ENCODE measurements at places on chromosomes 12 and 14.

GRCh38 chr12:111408686-111409402 lies 3.1 kb downstream of the SH2B3 start:
- no peak for DNase-seq

DNA sequence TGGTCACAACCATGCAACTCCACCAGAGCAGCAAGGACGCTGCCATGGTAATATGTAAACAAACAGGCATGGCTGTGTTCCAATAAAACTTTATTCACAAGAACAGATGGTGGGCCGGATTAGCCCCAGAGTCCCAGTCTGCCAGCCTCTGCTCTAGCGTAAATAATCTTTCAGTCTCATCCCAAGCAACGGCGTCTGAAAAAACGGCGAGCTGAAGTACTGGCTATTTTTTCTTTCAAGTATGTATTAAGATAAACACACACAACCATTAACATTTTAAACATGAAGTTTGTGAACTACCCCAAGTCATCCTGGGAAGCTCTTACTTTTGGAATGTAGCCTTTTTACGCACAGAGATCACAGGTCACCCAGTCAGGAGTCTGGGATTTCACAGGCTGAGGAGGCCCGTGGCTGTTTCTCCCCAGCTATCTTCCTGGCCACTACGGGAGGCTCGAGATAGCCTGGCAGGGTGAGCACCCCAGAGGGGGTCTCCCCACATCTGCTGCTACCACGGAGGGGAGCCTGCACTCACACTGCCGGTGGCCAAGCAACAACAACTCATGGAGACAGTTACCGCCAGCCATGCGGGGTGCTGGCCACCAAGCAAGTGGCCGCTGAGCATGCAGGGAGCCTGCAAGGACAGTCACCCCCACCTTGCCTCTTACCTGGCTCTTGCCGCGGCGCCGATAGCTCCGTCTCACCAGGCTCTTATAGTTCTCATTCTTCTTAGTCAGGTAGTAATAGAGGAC lies 124.6 kb downstream of the RFLNA start:
- no peak for DNase-seq

GRCh38 chr14:101772770-101773169 lies 11.3 kb downstream of the PPP2R5C start:
- DNase-seq, result no peak

DNA sequence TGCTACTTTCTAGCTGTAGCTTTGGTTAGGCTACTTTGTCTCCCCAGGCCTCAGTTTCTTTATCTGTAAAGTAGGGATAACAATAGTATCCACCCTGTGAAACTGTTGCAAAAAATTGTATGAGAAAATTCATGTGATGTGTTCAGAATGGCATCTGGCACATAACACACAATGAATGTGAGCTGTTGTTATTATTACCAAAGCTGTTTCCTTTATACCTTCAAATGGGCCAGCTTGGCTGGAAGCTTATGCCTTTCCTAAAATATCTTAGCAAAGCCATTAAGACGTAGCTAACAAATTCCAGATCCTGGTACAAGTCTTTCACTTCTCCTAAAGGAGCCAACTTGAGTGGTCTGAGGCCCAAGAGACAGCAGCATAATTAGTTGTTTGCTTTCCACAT lies 25.2 kb upstream of the MANSC4 start:
- no peak for DNase-seq

- DNase-seq, result no peak
These were observed 58.4 kb downstream of the FAM222A start for GRCh38 chr12:109771746-109772621.

GRCh38 chr14:59020382-59020781 lies 168.1 kb upstream of the DAAM1 start:
- DNase-seq, result no peak

Data from frontal cortex (tissue), 4 donors.